Spinal cord (tissue), 10 donors: ENCODE measurements at places on chromosomes 2 and 18.
A peak's percentile ranks its signal among the peaks of the same experiment; 100 is the strongest.

GRCh38 chr2:33207151-33207740 is 260.5 kb downstream of the LTBP1 start:
- no peak for DNase-seq

GRCh38 chr2:24365051-24365450 is 4.7 kb upstream of the ITSN2 start:
- DNase-seq, result peak; percentile 38

GRCh38 chr2:110873056-110873502 is 140.7 kb downstream of the ACOXL start:
- DNase-seq, result no peak

DNA sequence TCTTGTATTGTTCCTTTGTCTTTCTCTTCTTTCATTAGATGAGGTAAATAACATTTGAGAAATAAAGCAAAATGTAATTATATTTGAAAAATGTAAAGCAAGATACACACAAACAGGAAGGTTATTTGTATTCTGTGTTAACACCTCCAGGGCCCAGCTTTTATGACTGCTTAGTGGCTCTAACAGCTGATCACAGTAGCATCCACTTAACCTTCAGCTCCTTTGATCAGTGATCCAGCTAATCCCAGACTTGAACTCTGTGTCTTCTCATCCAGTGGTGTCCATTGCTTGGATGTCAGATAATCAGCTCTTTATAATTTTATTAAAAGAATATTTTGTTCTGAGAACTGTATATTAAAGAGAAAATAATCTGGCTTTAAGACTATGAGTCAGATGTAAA is 44.5 kb downstream of the PSMD14 start:
- no peak for DNase-seq

DNA sequence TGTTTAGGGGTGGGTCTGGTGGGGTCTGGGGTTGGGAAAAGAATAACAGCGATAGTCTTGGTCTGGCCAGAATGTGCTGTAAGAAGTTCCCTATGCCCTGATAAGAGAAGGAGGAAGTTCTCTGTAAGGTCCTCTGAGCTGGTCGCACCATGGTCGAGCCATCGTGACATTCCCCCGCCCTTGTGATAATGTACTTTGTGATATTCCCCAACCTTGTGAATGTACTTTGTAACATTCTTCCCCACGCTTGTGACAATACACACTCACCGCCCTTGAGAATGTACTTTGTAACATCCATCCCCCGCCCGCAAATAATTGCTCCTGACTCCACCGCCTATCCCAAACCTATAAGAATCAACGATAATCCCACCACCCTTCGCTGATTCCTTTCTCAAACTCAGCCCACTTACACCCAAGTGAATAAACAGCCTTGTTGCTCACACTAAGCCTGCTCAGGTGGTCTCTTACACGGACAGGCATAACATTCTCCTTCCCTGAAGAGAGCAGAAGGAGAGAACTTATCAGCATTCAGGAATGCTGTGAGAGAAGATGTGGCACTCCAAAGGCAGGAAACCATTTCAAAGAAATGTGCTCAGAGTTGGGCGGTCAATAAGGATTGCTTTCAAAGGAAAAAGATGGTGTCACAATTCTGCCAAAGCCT is 17.8 kb upstream of the DUSP19 start:
- no peak for DNase-seq

GRCh38 chr18:30988440-30988839 is 54.1 kb downstream of the DSC3 start:
- no peak for DNase-seq

- no peak for DNase-seq
Measured at GRCh38 chr2:227134591-227134990, 29.4 kb downstream of the COL4A4 start.
